ENCODE measurements at places on chromosomes 13 and 19.

DNA sequence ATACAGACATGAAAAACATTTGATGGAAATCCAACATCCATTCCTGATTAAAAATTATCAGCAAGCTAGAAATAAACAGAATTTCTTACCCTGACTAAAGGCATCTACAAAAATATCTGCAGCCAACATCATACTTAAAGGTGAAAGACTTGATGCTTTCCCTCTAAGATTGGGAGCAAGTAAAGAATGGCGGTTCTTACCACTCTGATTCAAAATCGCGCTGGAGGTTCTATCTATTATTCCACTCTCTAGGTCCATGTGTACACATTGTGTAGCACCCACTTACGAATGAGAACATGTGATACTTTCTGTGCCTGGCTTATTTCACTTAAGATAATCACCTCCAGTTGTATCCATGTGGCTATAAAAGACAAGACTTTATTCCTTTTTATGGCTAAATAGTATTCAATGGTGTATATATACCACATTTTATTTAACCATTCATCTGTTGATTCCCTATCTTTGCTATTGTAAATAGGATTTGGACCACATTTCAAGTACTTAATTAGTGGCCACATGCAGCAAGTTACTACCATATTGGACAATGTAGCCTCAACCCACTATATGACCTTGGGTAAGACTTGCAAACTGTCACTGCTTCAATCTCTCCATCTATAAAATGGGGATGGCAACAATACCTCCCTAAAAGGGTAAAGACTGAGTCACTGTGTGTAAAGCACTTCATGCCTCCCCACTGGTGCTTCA, 38.4 kb upstream of the CYP2A7 start:
- DNase-seq, result no peak

GRCh38 chr19:18611327-18612050, 1.2 kb upstream of the TMEM59L start:
- DNase-seq, result no peak

GRCh38 chr13:25752957-25753551, 298.8 kb downstream of the SHISA2 start:
- no peak for DNase-seq

DNA sequence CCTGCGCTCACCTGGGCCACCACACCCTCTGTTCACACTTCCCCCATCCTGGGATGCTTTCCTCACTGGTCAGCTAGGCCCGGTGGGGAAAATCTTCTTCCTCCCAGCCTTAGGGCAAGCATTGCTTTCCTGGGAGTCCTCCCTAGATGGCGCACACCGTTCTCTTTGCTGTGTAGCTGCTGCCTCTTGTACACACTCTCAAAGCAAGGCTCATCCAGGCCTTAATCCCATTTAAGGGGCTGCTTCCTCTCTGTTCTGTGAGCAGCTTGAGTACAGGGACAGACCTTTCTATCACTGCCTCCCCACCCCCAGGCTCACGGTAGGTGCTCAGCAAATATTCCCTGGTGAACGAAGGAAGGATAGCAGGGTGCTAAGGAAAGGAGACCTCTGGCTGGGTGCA, 11.1 kb downstream of the SLC7A10 start:
- no peak for DNase-seq

DNA sequence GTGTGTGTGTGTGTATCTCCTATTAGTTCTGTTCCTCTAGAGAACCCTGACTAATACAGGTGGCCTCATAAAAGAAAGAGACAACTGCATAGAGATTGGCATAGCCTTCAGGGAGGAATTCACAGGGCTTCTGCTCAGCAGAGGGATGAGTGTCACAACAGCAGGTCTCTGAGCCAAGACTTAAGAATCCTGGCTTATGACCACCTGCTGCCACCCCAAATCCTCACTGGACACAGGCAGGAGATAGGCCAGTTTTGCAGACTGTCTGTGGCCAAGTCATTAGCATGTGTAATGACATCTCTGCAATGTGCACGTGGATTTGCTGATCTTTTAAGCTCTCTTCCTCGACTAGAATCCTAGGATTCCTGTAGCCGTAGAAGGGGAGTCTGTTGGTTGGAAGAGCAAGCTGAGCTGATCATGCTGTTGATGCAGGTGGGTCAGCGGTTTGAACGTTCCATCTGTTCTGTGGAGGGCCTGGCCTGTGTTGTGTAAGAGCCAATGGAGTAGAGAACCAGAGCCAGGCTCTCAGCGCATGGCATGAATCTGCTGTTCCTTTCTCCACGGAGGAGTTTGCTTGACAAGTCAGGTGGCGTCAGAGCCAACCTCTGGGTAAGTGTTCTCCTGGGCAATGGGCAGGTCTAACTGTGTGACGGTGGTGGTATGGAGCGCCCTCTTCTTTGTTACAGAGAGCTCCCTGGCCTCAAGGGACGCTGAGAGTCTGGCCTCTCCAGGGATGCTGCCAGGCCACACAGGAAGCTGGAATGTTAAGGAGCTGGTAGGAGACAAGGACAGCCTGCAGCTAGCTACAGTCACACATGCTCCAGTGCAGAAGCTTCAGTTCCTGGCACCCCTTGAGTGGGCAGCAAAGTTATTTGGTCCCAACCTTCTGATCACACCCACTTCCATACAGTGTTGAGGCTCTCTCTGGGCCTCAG, 503.1 kb downstream of the FOXO1 start:
- no peak for DNase-seq

GRCh38 chr19:47598407-47599349, 10.3 kb upstream of the BICRA start:
- no peak for DNase-seq

- DNase-seq, result no peak
Measured at GRCh38 chr13:94298346-94298745, 181.1 kb downstream of the DCT start.

GRCh38 chr19:57850553-57851017, 926 bp downstream of the ZNF587 start:
- DNase-seq, result no peak

DNA sequence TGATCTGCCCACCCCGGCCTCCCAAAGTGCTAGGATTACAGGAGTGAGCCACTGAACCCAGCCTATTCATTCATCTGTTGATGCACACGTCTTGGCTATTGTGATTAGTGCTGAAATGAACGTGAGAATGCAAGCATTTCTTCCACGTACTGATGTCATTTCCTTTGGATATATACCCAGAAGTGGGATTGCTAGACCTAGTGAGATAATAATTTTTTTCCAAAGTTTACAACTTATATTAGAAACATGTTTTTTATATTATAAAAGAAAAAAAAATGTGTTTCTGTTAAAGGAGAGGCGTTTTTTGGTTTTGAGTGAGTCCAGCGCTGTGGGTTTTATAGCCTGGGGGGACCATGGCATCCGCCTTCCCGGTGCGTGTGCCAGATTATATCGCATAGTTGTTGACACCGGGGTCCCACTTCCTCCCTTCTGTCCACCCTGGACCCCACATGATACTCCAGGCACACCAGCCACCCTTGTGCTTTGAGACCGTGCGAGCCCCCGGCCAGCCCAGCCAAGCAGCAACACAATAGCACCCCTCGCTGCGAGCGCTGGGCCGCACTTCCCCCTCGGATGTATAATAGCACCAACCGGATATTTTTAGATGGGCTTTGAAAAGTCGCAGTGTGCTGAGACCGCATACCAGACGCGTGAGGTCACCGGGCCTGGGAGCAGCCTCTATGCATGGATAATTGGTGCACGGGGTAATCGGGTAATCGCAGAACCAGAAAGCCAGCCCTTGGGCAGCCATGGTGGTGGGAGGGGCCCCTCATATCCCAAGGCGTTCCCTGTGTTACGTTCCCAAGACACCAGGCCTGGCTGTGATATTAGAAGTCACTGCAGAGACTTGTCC, 59.6 kb downstream of the MYO9B start:
- no peak for DNase-seq

- no peak for DNase-seq
Measured at GRCh38 chr19:4362101-4362828, 18.9 kb downstream of the MPND start.

- DNase-seq, result no peak
Measured at GRCh38 chr13:59706101-59706976, 457.4 kb downstream of the DIAPH3 start.

DNA sequence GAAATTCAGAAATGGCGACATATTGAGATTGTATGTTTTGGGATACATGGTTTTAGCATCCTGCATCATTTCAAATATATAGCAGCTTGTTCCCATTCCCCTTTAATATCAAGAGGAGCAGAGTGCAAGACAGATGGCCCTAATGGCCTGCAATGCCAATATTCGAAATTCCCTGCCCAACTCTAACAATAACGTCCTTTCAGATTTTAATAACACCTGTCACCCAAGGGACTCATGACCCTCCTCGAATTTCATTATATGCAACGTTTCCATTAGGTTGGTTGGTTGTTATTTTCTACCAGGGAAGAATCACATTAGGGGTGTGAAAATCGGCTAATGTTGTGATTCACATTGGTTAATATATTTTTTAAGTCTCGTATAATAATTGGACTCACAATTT, 170.0 kb downstream of the TNFSF13B start:
- no peak for DNase-seq

DNA sequence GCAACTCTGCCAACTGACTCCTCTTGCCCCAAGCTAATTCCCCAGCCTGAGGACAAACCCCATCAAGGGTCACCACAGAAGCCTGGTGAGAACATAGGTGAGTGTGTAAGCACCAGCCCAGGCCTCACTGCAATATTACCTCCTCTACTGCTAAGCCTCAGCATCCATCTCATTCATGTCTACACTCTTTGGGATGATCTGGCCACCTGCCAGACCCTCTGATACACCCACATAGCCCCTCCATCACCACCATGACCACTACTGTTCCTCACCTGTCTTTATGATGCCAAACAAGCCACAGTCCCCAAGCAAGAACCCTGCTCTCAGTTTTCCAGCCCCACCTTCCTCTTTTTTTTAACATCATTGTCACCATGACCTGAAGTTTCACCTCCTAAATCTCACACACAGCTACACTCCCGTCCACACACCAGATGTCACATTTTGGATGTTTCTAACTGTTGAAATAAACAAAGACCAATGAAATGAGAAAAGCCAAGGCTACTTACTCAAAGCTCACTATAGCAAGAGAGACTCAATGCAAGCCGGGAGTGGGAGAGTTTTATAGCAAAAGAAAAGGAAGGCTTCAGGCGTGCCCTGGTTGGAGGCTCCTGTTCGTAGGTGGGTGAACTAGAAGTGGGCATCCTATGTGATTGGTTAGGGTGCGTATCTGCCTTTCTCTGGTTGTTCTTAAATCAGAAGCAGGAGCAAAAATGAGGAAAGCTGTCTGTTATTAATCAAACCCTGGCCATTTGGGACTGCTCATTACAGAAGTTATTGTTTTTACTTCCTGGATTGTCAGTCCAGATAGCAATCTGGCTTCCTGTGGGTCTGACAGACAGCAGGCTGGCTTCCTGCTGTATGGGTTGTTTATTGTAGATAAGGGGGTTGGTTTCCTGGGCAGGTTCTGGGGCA, 2.0 kb downstream of the ZNF792 start:
- no peak for DNase-seq

GRCh38 chr13:75425216-75426009, 56.6 kb downstream of the TBC1D4 start:
- no peak for DNase-seq
